ENCODE measurements at places on chromosomes 6 and 20.

DNA sequence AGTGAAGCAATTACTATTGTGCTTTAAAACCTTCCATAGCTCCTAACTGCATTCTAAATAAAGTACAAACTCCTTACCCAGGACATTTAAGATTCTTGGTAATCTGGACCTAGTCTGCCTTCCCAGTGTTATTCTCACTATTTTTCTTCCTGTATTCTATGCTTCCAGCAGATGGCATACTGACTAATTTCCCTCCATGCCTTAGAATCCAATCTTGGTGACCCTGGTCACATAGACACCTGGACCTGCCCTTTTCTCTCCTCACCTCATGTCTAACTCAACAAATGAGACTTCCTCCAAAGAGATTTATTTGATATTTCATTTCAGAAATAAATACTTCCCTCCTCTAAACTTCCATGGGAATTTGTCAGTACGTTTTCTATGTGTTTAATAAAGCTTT lies 25.8 kb downstream of the ROS1 start:
- no peak for DNase-seq

- DNase-seq = no peak
Observed at GRCh38 chr6:113221850-113222249, 635.3 kb upstream of the MARCKS start.

DNA sequence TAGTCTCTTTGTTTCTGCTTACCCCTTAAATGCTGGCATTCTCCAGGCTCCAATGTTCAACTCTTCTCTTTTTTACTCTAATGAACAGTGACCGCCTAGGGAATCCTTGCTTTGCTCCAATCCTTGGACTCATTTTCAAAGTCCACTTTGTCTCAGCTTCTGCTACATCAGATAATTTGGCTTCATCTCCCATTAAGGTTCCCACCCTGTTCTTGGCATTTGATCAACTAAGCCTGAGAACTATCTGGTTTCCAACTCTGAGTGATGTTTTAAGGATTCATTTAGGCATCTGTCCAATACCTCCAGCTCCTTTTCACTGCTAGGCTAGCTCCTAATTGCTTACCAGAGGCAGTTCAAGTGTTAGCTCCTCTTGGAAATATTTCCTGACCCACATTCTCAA lies 64.9 kb downstream of the ME1 start:
- no peak for DNase-seq

- DNase-seq = no peak
Observed at GRCh38 chr20:61789329-61789728, 276.4 kb downstream of the TAF4 start.

- DNase-seq = no peak
Observed at GRCh38 chr20:9051508-9051907, 17.4 kb upstream of the PLCB4 start.

GRCh38 chr6:141833001-141833655 lies 299.6 kb upstream of the GJE1 start:
- DNase-seq = no peak

GRCh38 chr6:116111552-116112528 lies 11.2 kb downstream of the NT5DC1 start:
- DNase-seq = no peak

DNA sequence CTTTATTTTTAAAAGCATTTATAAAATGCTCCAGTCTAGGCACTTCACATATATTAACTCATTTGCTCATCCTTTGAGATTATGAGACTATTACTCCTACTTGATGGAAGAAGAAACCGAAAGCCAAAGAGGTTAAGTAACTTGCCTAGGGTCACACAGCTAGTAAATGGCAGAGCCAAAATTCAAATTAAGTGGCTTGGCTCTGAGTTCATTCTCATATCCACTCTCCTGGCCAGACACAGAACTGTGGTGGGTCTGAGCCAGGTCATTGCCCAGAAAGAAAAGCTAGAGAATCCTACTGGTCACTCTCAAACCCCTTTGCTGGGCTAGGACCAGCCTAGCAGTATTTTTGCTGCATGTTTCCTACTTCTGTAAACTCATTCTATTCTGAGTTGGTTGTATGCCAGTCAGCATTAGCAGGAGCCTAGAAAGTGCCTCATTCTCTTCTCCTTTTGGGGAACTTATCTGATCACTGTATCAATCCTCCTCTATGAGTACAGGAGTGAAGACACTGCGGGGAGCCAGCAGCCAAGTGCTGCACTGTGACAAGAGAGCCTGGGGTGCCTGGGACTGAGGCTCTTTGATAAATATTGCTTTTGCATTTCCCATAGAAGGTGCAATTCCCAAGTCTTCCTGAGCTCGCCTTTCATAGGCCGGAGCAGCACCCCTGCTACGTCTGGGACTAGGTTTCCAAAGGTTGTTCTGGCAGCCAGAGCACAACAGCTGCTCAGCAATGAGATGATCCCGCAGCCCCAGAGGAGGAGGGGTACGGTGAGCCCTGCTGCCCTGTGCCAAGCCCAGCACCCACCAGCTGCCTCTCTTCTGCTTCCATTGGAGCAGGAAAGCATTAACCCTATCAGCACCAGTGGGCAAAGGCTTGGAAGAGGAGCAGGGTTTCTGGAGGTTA lies 728.3 kb downstream of the MAFB start:
- DNase-seq = no peak

- no peak for DNase-seq
Observed at GRCh38 chr6:44126320-44127149, 717 bp downstream of the MRPL14 start.

- DNase-seq = no peak
Observed at GRCh38 chr6:127182501-127182900, 64.0 kb downstream of the RSPO3 start.

- no peak for DNase-seq
Observed at GRCh38 chr20:34369265-34369664, 6.2 kb downstream of the ITCH start.

GRCh38 chr20:57849521-57850215 lies 139.9 kb upstream of the PMEPA1 start:
- no peak for DNase-seq

Data from cerebellar nuclear complex (tissue), 1 donor.